Activated CD8-positive, alpha-beta memory T cell treated with anti-CD3 and anti-CD28 coated beads for 4 hours (primary cell): ENCODE measurements at places on chromosomes 13 and 19.

DNA sequence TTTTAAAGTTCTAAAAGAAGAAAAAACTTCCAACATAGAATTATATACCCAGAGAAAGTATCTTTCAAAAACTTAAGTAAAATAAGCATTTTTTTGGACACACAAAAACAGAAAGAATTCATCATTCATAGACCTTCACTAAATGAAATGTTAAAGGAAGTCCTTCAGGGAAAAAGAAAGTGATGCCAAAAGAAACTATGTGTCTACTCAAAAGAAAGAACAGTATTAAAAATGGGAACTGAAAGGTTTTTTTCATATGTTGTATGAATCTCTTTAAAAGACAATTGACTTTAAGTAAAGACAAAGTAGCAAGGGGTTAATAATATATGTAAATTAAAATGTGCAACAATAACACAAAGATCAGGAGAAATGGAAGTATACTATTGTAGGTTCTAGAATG lies 96.5 kb downstream of the DHRS12 start:
- DNase-seq, result no peak

DNA sequence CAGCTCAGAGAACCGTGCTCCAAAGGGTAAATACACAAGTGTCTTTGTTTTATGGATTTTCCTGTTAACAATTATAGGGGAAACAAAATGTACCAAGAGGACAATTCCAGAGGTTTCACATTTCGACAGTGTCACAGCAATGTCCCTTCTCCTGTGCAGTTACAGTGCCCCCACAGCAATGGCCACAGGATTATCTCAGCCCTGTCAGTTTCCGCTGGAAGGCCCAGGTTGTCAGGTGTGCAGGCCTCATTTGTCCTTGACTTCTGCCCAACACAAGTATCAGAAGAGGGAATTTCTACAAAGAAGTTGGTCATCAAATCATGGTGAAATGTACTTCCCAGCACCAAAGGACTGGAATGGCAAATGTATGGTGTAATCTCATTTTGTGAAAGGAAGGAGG lies 11.2 kb upstream of the N4BP2L2 start:
- no peak for DNase-seq

- no peak for DNase-seq
Measured at GRCh38 chr13:20118268-20119140, 42.3 kb downstream of the GJA3 start.

GRCh38 chr13:80379245-80379644 lies 38.3 kb upstream of the SPRY2 start:
- no peak for DNase-seq

GRCh38 chr19:14072535-14073260 lies at the start of gene MISP3:
TSS of gene MISP3 (plus strand) at chr19:14072786. CDS start at chr19:14073310, 524 bp downstream.
- DNase-seq, result no peak

GRCh38 chr13:112366907-112367646 lies 9.1 kb upstream of the SPACA7 start:
- no peak for DNase-seq

DNA sequence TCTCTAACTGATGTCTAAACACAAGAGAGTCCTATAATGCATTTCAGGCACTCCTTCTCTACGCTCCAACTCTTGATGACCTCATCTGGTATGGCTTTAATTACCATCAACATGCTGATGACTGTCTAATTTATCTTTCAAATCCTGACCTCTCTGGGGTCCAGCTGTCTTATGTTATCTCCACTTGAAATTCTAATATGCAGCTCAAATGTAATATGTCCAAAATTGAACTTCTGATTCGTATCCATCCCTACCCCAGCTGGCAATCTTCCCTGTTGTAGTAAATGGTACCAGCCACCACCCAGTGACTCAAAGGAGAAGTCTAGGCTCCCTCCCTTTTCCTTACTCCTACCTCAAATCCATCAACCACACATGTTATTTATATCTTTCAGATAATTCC lies 288.0 kb upstream of the SLC10A2 start:
- DNase-seq, result no peak

DNA sequence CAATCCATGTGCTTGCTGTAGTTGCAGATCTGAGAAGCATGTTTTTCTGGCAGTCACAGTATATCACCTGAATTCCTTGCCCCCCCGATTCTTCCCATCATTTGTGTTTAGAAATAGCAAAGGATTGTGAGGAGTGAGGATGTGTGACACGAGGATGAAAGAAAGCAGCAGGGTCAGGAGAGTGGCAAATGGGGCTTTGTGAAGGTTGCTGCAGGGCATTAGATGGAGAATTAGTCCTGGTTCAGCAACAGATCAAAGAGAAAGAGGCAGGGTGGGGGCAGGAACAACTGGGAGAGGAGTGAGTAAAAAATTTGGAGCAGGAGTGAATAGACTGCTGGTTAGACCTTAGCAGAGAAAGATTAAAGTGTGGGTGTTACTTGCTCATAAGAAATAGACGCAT lies 47.7 kb upstream of the TNFSF11 start:
- DNase-seq, result no peak

DNA sequence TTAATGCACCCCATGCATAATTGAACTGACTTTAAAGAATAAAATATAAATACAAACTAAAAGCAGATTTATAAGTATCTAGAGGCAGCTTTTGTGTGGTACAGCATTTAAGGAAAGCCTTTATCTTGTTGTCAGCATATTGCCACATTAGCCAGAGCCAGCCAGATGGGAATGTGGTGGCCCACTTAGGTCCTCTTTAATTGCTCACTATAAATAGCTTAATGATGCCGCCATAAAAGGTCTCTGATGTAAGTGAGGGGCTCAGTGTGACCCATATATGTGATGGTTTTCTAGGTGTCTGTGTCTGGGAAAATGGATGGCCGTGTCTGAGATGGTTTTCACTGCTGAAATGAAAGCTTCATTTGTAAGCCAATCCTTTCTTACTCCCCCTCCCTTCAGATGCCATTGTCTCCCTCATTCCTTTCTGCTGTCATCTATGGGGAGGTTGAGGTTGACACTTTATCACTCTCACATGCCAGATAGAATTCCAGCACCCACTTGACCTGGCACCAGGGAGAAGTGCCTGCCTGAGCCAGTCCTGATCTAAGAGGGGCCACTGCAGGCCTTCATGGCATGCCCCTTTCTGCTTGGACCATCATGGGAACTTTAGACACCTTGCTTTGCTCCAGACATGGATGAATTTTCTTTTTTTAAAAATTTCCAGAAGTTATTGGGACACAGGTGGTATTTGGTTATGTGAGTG lies 135.3 kb downstream of the MTUS2 start:
- no peak for DNase-seq

DNA sequence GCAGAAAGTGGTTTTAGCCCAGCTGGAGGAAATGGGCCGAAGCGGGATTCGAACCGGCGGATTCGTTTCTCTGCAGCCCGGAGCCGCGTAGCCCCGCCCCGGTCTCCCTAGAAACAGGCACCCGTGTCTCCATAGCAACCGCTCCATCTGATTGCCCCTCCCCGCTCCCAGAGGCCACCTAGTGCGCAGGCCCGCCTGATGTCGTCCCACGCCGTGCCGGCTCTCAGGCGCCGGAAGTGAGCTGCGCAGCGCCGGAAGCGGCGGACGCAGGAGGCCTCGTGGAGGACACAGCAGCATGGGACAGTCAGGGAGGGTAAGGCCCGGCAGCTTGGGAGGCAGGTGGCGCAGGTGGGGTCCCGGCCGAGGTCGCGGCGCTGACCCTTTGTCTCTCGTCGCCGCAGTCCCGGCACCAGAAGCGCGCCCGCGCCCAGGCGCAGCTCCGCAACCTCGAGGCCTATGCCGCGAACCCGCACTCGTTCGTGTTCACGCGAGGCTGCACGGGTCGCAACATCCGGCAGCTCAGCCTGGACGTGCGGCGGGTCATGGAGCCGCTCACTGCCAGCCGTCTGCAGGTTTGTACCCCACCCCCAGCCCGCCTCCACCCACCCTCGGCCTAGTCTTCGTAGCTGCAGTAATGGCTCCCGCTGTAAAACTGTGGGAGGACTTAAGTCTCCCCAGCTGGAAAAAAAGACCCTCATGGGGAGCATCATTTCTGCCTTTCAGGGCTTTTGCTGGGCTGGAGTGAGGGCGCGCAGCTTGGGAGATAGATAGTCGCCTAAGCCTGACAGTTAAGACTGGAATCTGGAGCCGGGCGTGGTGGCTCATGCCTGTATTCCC lies at the start of gene PPAN:
Gene PPAN, plus strand, starts transcription at position 263 of the 837 bp plus-strand sequence. Its CDS starts 33 bp downstream, at position 296.
- peak; percentile 91 for DNase-seq

DNA sequence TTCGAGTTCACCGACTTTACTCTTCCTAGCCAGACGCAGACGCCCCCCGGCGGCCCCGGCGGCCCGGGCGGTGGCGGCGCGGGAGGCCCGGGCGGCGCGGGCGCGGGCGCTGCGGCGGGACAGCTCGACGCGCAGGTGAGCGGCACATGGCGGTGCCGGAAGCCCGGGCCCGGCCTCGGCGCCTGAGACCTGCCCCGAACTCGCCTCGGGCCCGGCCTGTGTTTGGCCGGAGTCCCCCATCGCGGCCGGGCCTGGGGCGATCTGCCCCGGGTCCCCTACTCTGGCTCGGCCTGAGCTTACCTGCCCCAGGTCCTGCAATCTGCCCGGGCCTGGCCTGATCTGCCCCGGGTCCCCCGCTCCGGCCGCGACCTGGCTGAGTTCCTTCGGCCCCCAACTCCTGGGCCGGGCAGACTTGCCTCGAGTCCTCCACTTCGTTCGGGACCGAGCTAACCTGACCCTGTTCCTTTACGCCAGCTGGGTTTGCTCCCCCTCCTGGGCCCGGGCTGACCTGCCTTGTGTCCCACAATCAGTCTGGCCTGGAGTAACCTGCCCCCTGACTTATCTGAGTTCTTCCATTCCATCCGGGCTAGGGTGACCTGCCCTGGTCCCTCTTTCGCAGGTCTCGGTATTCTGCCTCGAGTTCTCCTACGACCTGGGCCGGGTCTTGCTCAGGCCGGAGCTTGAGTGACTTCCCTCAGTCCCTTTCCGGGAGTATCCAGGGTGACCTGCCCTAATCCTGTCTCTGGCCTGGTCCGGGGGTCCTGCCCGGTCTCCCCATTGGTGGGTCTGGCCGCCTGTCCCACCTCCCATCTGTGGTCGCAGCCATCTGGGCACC lies 764 bp downstream of the UPF1 start:
- DNase-seq, result no peak

- DNase-seq, result no peak
Measured at GRCh38 chr19:44643605-44644401, at the start of gene PVR. TSS of gene PVR (plus strand) at chr19:44643910. CDS start at chr19:44644097, 187 bp downstream.

GRCh38 chr19:13152974-13153568 lies 2.9 kb downstream of the IER2 start:
- peak; percentile 90 for DNase-seq

GRCh38 chr13:46598140-46598819 lies 45.3 kb downstream of the LRCH1 start:
- DNase-seq, result no peak

DNA sequence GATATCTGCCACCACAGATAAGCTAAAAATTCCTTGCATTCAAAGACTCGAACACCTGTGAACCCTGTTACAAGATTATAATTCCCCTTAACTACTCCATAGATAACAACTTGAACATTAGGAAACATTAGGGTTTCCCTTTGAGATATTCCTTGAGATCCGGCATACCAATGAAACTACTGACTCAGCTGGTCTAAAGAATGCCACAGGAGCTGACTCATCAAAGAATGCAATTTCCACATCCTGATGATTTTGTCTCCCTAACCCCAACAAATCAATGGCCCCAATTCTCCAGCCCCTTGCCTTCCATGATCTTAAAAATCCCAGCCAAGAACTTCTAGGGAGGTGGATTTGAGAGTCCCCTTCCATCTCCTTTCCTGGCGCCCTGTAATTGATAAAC lies 35.6 kb upstream of the ZNF599 start:
- no peak for DNase-seq

DNA sequence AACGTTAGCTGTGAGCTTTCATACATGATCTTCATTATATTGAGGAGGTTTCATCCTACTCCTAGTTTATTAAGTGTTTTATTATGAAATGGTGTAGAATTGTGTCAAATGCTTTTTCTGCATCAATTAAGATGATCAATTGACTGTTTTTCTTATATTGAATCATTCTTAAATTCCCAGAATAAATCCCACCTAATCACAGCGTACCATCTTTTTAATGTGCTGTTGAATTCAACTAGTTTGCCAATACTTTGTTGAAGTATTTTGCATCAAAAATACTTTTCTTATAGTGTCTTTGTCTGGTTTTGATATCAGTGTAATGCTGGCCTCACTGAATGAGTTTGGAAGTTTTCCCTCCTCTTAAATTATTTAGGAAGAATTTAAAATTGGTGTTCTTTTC lies 138.6 kb upstream of the SGCG start:
- DNase-seq, result no peak

GRCh38 chr19:40143612-40144011 lies 47.6 kb upstream of the MAP3K10 start:
- peak; percentile 26 for DNase-seq

DNA sequence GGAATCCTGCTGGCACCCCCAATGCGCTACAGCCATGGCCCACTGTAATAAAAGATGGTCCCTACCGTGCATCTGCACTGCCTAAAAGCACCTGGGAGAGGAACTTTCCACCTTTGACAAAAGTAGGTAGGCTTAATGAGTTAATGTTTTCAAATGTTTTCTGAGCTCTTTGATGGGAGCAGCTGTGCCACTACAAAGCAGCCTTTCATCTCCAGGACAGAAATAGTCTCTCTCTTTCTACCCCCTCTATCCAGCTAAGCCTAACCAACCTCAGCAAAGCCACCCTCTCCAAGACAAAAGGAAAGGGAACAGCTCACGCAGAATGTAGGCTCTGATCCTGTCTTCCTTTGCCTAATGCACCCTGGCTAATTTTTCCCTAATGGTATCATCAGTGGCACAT lies 560.2 kb downstream of the UQCRFS1 start:
- DNase-seq, result no peak

GRCh38 chr13:80296638-80297037 lies 44.3 kb downstream of the SPRY2 start:
- DNase-seq, result no peak

- no peak for DNase-seq
Measured at GRCh38 chr13:34208336-34208735, 390.4 kb downstream of the RFC3 start.

DNA sequence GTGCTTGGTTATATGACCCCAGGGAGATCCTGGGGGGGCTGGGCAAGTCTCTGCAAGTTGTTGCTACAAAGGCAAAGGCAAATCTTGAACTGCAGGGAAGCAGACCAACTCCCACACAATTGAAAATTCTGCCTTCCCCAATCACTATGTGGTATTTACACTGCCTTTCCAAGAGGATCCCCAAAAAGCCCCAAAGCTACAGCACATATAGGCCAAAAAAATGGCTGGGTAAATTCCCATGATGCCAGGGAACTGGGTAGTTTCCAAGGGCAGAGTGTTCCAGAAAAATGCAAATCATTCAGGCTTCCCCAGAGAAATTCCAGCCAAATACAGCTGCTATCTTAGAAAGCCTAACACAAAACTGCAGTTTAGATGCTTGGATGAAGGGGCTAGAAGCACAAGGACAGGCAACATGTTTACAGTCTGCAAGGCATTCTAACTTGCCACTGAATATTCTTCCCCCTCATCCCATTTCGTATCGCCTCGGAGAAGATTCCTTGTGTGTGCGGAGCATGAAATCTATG lies 6.2 kb downstream of the FOXO1 start:
- DNase-seq, result no peak

DNA sequence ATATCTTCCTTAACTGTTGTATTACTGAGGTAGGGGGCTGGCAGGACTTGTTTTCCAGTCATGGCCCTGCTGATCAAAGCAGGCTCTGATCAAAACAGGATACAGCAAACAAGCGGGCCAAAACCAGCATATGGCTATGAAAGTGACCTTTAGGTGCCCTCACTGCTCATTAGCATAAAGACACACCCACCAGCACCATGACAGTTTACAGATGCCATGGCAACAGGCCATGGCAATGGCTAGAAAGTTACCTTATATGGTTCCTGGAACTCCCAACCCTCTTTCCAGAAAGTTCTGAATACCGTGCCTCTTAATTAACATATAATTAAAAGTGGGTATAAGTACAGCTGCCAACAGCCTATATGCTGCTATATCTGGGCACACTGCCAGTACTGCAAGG lies 551.4 kb upstream of the SGCG start:
- DNase-seq, result no peak

GRCh38 chr19:5953680-5954213 lies 24.2 kb downstream of the RANBP3 start:
- DNase-seq, result no peak
